ENCODE measurements at places on chromosomes 2 and 18.

GRCh38 chr2:44295633-44296359 is 20.5 kb downstream of the SLC3A1 start:
- no peak for DNase-seq

DNA sequence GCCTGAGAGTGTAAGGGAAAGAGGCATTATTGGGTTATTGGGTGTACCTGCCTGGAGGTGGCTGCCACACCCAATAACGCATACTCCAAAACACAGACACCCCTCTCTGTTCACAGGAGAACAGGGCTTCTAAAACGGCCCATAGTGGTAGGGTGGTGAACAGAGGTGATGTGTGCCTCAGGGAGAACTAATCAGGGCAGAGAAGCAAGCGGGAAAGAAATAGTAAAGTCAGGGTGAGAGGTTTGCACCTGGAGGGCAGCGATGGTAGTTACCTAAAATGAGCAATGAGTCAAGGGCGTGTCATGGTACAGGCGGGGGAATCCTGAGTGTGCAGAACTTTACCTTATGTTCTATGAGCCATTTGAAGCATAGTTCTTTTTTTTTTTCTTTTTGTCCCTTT is 21.6 kb upstream of the VPS4B start:
- DNase-seq = no peak

DNA sequence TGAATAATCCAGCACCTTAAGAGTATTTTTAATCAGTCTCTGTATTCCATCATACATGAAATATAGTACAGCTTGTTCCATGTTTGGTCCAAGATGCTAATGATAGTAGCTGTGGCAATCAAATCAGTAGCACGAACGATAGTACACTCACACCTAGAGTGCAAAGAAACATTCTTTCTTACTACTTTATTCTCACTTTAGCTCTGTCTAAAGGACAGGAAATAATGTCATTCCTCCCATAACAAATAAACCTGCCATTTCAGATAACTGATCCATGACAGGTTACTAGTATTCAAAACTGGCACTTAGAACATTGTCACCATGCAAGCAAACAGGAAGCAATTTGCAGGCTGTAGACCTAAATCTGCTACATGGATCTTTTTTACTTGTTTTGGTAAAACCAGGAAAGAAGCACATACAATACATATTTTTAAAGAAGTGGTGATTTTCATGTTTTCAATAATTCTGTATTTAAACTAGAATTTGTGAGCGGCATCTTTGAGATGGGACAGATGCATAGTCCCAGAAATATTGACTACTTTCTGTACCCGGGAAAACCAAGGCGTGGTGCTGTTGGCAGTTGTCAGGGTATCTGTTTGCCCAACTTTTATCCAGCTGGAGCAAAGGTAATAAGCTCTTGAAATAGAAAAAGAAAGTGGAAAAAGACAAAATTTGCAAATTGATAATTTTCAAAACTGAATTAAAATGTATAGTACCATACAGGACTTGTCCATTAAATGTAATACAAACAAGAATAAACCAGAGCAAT is 49.5 kb downstream of the IKZF2 start:
- DNase-seq = no peak

- no peak for DNase-seq
These were observed 22.9 kb downstream of the LTBP1 start for GRCh38 chr2:32969444-32970162.

GRCh38 chr2:60676706-60677330 is 79.2 kb upstream of the PAPOLG start:
- DNase-seq = no peak

GRCh38 chr2:211463397-211463796 is 907.0 kb downstream of the CPS1 start:
- DNase-seq = no peak

GRCh38 chr2:158728422-158728821 is 66.7 kb upstream of the DAPL1 start:
- DNase-seq = no peak

- DNase-seq = no peak
These were observed 20.2 kb downstream of the ALLC start for GRCh38 chr2:3678212-3678611.

DNA sequence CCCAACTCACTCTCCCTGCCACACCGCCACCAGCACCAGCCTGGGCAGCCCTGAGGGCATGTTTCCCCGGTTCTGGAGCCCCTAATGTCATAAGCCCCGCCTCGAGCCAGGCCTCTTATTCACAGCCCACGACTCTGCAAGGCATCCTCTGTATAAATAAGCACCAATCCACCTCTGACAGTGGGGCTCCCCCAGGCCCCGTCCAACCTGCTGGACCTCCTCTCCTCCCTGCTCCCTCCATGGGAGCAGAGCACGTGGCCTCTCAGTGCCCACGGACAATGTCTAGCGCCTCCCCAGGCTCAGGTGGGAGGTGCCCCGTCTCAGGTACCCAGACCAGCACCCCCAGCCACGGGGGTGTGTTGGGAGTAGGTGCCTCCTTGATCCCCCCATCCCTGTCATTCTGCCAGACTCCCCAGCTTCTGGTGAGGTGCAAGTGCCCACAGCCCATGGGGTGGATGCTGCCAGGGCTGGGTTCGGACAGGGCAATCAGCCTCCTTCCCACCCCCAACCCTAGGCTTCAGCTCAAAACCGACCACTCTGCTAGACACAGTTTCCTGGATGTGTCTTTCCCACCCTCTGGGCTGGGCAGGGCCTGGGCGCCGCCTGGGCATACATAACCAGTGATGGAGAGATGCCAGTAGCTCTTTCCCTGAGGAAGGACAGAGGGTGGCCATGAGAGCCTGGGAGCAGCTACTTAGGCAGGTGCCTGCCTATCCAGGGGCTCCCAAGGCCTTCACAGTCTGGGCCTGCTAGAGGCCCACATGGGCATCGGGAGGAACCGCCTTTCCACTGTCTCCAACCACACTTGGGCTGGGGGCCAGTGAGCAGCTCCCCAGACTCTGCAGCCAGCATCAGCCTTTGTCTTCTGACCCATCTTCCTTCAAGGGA is 1.6 kb upstream of the ADRA2B start:
- no peak for DNase-seq

DNA sequence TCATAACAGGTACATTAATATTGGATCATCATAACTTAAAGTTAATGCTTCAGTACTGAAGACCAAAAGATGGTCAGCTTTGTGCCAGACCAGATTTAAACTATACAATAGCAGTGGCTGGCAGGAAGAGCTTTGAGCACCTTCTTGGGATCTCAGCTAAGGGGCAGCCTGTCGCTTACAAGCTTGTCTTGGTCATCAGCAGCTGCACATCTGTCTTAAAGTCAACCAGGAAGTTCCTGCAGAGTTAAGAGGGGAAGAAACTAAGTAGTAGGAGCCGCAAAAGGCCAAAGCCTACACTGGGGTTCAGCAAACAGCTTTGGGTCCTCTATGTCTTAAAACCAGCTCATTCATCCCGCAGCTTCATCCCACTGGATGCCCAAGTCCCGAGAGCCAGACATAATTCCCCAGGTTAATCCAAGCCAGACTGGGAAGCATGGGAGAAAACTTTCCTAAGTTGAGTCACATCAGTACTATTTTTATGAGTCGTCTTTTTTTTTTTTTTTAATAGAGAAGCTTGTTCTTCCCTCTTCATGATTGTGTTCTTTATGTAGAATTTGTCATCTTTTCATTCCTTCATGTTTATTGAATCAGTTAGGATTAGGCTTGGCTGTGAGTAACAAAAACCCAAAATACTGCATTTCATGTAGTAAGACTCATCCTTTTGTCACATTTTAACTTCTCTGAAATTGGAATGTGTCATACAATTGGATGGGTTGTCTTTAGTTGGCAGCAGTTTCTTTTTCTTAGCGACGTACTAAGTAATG is 59.3 kb downstream of the SERTAD2 start:
- DNase-seq = no peak

GRCh38 chr2:72934683-72935610 is 17.6 kb downstream of the EMX1 start:
- no peak for DNase-seq

GRCh38 chr2:110115291-110116032 is at the start of gene MALL:
Gene MALL (minus strand): TSS chr2:110115822. CDS start chr2:110115792, 30 bp downstream.
- DNase-seq = no peak

- no peak for DNase-seq
These were observed 31.4 kb upstream of the TMEM87B start for GRCh38 chr2:112023707-112024106.

DNA sequence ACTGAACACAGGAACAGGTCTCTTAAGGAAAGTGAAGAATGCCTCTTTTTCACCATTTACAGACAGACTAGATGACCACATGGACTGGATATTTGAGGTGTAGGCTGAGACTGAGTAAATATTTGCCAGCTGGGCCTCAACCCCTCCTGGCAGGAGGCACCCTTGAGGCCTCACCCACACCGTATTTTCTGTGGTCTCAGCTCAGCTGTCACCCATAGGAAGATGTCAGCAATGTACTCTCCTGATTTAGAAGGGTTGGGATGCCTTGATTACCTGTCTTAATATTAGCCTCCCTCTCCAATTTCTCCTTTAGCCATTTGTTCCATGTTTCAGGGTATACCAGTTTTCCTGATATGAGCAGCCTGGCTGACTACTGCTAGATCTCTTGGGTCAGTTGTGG is 20.3 kb downstream of the ADCYAP1 start:
- DNase-seq = no peak

DNA sequence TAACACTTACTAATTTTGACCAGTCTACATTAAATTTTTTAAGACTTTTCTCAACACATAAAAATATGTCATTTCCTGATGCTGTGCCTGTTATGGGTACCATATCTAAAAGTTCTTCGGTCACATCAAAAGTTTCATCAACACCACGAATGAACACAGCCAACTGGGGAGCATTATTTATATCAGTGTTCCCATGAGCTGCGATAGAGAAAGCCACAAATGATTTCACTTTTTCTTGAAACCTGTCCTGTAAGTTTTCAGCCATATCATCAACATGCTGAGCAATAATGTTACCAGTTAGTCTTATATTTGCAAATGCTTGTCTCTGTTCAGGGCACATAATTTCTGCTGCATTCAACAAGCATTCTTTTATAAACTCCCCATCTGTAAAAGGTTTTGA is 30.4 kb upstream of the NCL start:
- DNase-seq = no peak

DNA sequence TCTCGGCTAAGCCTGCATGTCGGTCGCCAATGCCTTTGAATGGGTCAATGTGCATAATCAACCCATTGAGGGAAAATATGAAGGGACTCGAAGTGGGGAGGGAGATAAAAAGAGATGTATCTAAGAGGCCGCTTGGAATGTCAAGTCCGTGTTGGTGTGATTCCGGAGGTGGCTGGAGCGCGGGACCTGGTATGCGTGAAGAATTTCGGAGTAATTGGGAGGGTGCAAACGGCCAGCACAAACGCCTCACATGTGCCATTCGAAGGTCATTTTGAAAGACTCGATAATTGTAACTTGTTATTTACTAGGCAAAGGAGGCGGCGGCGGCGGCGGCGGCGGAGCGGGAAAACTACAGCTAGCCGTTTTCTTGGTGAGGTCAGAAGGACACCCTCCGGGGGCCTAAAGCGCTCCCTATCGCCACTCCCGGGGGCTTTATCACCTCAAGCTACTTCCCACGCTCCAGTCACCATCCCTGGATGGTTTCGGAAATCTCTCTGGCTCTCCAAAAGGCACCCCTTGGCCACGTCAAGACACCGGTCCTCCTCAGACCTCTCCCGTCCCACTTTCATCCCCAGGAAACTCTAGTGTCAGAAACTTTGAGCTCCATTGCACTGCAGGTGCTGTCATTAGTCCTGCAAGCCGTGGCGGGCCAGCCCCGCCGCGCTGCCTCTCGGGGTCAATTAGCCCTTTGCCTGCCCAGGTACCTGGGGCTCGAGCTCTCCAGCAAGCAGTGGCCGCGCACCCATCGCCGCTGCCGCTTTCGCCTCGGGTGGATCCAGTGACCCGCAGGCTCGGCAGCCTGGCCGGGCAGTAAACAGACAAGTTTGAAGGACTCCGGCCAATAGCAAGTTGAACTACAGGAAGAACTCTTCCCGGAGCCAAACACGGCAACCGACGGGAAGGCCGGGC is 1.5 kb downstream of the ERBB4 start:
- no peak for DNase-seq

All from activated naive CD4-positive, alpha-beta T cell (primary cell).